SK-N-DZ (cell line): ENCODE measurements at places on chromosomes 11 and 22.

DNA sequence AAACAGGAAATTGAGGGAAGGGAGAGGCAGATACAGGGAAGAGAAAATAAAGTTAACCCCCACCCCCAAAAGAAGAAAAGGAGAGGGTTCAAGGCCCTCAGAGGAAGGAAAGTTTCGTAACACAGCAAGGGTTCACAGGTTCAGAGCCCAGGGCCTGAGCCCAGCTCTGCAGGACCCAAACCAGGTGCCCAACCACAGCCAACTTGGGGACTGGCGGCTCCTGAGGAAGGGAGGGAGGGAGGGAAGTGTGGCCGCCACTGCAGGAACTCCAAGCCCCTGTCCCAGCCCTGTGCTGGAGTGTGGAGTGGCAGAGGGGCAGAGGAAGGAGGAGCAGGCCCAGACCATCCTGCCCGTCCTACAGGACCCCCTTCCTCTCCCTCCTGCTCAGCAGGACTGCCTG lies 59.2 kb downstream of the ELFN2 start:
- no peak for DNase-seq

DNA sequence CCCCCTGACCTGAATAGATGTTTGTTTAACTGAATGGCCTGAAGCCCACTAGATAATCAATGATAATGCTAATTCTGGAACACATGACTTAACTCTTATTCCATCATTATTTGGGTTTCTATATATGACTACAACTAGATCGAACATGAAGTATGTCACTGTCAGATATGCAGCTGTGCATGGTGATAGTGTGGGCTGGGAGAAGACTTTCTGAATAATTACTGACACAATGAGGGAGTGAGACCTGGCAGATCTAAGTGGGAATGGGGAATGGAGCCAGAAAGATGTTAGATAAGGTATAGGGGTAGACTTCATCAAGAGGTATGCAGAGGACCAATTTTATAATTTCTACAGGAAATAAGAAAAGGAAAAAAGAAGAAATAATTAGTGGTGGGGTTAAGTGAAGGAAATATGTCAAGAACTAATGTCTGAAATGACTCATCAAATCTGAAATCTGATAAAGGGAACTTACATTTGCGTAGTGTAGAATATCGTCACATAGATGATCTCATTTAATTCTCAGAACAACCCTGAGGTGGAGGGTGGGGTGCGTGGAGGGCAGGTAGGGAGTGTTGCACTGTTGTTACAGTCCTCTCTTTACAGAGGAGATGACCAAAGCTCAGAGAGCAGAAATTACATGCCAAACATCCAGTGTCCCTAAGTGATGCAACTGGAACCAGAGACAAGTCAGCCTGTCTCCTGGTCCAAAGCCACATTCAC lies 68.2 kb upstream of the EED start:
- no peak for DNase-seq

DNA sequence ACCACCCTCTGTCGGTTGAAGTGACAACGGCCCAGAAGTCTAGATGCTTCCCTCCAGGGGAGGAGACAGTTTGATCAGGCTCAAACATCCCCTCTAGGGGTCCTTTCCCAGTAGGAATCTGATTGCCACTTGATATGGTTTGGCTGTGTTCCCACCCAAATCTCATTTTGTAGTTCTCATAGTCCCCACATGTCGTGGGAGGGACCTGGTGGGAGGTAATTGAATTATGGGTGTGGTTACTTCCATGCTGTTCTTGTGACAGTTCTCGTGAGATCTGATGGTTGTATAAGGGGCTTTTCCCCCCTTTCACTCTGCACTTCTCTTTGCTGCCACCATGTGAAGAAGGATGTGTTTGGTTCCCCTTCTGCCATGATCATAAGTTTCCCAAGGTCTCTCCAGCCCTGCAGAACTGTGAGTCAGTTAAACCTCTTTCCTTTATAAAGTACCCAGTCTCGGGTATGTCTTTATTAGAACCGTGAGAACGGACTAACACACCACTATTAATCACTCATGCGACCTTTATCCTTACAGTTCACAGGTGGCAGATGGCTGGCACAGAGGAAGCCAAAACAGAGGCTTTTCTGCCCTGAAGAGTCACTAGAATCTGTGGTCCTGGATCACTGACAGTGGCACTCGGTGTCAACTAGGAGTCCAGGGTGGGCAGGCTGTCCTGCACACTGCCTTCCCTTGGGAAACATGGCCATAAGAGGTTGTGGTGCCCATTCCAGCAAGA lies 21.6 kb downstream of the ASPHD2 start:
- peak; percentile 21 for DNase-seq

DNA sequence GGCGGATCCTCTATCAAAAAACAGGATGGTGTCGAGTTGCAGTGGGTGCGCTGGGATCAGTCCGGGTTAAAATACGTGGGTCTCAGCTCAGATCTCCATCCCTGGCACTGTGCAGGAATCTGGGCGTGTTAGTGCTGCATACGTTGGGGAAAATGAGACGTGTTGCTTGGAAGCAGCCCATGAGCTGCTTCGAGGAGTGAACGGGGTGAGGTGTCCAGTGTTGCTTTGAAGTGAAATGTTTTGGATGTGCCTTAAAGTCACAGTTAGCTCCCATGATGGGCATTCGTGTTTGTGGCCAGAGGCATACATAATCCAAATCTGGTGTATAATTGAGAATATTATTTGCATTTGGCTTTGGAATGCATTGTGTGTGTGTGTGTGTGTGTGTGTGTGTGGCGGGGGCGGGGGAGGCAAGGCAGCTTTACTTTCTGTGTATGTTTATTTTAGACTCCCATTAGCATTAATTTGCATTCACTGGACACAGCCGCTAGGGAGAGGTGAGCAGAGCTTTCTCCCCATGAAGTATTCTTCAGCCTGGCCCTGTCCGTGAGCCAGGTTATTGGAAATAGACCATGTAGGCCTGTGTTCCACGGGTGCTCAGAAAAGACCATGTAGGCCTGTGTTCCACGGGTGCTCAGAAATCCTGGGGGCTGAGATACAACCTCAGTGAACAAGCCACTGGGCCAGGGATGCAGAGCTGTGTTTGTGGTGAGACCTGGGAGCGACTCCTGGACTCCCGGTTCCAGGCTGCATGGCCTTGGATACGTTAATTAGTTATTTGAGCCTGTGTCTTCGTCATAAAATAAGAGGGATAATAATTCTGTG lies 134.6 kb downstream of the ST3GAL4 start:
- no peak for DNase-seq

DNA sequence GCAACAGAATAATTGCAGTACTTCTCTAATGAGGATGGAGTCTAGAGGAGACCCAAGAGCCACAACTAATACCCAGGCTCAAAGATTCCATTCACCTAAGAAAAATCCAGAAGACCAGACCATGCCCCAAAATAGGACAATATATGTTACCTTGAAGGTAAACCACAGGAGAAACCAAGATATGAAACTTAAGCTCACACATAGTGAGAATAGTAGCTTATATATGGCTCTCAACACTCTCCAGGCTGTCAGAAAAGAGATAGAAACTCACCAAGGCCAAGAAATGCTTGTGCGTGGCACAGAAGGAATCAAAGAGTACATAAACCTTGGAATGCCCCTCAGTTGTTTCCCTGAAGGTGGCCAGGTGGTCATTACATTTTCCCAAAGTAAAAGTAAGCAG lies 9.1 kb downstream of the FAM111A start:
- DNase-seq, result no peak

GRCh38 chr11:62554387-62555167 lies 8.0 kb upstream of the AHNAK start:
- no peak for DNase-seq

DNA sequence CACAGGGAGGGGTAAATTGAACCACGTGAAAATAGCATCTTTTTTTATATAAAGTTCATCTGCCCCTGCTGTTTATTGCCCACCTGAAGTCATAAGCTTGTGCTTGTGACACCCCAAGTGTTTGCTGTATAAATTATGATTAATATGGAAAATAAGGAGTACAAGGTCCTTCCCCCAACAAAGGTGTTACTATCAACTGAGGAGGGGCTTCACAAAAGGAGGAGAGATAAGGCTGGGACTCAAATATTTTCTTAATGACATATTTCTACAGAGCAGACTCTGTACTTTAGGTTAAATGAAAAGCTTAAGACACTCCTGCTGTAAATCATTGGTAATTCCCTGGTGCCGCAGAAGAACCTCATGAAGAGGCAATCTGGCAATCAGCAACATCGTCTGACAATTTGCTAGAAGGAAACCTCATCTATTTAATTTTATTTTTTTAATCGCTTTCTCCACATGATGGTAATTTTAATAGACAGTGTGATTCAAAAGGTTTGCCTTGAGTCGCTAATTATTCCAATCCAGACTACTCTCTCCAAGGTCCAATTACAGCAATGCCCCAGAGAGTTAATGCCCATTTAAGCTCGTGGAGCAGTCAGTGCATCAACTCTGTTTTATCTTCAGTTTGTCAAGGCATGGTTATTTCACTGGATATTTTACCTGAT lies 1432.4 kb downstream of the FAM181B start:
- DNase-seq, result peak; percentile 67

DNA sequence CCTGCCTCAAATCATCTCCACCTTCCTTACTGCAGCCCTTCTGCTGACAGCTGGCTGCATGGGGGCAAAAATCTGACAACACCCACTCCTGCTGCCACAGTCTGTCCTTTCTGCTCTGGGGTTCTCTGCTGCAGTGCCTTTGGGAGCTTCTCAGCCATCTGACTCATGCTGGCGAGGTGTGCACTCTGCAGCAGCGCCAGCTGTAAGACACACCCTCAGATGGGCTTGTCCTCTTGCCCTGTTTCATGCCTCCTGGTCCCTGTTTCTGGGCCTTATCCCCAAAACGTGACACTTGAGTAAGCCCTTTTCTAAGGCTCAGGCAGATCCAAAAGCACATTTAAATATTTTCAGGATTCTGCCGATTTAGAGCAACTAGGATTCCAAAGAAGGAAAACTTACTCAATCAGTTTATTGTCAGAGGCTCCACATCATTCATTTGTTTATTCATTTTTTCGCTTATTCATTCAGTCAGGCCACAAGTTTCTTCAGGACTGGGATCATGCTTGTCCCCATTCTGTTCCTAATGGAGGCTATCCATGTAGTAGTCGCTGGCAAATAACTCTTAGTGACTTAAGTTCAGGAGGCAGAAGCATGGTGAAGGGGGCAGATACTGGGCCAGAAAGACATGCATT lies 60.2 kb downstream of the SMIM38 start:
- DNase-seq, result no peak
